ENCODE measurements at places on chromosomes 7 and 10.

DNA sequence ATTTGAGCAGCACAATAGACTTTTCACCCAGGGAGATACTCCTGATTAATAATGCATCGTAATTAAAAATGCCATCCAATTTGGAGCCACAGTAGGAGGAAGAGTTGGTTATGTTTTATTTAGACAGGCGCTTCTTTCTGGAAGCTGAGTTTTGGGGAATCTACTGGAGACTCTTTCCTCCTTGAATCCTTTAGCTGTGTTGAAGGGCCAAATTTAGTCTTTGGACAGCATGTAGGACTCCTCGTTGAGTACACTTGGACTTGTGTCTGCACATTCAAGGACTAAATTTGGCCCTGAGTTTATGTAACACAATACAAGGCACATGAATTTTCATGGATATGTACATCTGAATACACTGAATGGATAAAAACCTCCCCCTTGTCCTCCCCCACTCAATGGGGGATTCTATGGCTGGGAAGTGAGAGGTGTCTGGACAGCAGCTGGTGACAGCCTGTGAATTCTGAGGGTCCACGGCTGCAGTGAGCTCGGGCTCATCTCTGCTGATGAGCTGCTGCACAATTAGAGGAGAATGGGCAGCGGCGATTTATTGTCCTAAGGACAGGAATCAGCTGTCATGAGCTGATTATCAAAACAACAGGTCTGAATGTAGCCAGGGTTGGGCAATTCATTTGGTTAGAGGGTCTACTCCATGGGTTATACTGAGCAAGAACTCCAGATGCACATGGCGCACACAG, 95.2 kb downstream of the PRTFDC1 start:
- H3K4me1 ChIP-seq = no peaks in the 10 kb centered on the region
- no peak for DNase-seq
- H3K36me3 ChIP-seq = no peaks in the 10 kb centered on the region
- no peaks in the 10 kb centered on the region for H3K27me3 ChIP-seq

DNA sequence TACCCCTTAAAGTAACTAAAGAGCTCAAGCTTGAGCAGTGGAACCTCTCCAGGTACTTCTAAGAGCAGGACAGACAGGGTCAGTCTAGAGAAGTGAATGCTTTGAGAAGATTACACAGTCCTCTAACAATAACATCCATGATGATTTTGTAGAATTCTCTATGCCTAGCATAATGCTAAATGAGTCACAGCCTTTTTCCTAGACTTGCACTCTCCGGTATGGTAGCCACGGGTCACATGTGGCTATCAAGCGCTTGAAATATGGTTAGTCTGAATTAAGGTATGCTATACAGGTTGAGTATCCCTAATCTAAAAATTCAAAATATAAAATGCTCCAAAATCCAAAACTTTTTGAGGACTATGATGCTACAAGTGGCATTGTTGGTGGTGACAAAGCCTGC, 166.6 kb upstream of the MKLN1 start:
- H3K27ac ChIP-seq = no peak overlapping the region
- no peaks in the 10 kb centered on the region for H3K36me3 ChIP-seq
- no peak overlapping the region for H3K4me3 ChIP-seq
- H3K4me1 ChIP-seq = no peaks in the 10 kb centered on the region

GRCh38 chr7:81327468-81328266, 408.8 kb upstream of the SEMA3C start:
- no peak overlapping the region for H3K4me3 ChIP-seq
- no peak for DNase-seq
- H3K4me1 ChIP-seq = no peaks in the 10 kb centered on the region
- H3K27me3 ChIP-seq = no peaks in the 10 kb centered on the region
- no peaks in the 10 kb centered on the region for H3K36me3 ChIP-seq
- H3K27ac ChIP-seq = no peak overlapping the region

GRCh38 chr7:121313793-121314676, 14.8 kb upstream of the WNT16 start:
- H3K4me1 ChIP-seq = no peaks in the 10 kb centered on the region
- no peak for DNase-seq
- H3K4me3 ChIP-seq = no peak overlapping the region
- H3K36me3 ChIP-seq = no peaks in the 10 kb centered on the region
